ENCODE measurements at places on chromosomes 6 and 20.
A peak's percentile ranks its signal among the peaks of the same experiment; 100 is the strongest.

DNA sequence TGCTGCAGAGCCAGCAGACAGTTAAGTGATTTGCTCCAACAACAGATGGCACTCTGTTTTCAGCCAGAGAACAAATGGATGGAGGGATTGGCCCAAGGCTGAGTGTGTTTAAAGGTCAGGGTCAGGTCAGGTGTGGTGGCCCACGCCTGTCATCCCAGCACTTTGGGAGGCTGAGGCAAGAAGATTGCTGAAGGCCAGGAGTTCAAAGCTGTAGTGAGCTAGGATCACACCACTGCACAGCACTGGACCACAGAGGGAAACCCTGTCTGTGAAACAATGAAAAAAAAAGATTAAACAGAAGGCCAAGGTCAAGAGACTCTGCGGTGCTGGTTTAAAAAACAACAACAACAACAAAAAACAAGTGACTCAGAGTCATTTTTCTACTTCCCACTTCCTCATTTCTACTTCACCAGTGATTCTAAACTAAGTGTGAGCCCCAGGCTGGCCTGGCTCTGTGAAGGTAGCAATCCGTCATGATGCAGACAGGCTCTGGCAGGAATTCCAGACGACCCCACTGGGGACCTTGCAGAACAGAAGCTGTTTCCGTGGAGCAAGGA, 42.5 kb upstream of the ARMC2 start:
- DNase-seq, result no peak

DNA sequence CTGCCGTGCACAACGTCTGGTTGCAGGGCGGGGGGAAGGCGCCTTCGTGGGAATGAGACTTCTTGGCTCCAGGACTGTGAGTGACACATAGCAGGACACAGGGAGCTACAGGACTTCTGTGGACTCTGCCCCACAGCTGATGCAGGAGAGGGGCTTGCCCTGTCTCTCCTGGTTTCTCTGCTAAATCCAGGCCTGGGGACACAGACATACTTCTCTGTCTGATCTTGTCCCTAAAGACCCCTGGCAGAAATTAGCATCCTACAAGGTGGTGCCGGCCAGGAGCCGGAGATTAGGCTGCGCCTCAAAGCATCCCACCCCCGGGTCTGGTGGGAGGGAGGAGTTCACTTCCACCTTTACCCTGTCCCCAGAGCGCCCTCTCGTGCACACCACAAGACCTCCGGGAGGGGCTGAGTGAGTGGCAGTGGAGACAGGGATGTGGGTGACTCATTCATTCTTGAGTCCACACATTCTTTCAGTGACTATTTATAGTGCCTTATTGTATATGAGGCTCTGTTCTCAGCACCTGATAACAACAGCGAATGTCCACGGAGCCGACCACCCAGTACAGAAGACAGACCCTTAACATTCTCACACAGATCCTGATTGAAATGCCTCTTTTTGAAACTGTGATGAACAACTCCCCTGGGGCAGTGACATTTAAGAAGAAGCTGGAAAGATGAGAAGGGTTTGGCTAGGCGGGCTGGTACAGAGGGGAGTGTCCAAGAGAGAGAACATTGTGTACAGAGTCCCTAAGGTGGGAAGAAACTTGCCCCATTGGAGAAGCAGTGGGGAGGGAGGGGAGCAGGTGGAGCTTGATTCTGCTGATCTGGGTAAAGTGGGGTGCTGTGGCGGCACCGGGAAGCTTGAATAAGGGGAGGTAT, 39.0 kb downstream of the GMPR start:
- peak; percentile 66 for DNase-seq

DNA sequence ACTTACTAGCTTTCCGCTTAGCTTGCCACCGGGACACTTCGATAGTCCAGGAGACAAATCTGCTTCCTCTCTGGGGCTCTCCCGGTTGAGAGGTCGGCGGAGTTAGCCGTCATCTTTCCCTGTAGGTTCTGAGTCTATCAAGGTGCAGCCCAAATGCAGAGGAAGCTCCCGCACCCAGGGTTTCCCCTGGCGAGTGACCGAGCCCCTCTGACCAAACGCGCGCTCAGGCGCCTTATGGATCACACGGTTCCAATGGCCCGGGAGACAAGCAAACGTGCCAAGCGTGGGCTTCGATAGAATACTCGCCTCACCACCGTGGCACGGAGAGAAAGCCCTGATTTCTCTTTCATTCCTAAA, 15.8 kb upstream of the FOXC1 start:
- DNase-seq, result peak; percentile 17

DNA sequence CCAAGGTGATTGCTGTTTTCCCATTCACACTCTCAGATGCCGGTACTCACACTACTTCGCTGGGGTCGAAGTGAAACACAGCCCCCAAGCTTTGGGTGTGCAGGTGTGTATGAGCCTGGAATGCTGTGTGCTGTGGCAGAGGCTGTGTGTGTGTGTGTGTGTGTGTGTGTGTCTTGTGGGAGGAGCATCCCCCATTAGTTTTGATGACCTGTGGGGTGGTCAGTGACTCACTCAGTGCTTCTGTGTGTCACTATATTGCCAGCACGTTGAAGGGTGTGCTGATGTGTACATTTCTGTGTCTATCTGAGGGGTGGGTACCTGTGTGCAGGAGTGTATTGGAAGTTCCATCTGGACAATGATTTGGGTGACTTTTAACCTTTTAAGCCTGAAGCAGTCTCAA, 5.0 kb upstream of the SLC12A5 start:
- no peak for DNase-seq

- DNase-seq, result no peak
Measured at GRCh38 chr6:56753811-56754210, 111.1 kb upstream of the DST start.

DNA sequence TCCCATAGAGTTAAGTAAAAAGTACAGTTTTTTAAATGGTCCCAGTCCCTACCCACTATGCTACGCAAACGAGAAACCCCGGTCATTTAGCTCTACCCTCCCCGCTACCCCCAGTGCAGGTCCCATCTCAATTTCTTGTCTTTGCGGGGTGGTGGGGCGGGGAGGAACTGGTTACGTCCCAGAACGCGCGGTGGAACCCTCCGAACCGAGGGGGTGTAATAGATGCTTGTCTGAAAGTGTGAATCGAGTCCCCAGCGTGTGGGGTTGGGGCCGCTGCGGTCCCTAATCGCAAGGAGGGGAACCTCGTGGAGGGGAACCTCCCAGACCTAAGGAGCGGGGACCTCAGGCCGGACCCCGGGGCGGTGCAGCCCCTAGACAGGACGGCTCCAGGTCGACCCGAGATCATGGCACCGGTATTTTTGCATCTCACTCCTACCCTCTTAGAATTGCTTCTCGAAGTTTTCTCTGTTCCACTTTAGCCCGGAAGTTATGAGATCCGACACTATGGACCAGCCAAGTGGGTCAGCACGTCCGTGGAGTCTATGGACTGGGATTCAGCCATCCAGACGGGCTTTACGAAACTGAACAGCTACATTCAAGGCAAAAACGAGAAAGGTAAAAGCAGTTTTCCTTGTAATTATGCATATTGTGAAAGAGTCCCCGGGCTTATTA, 779 bp downstream of the HEBP2 start:
- DNase-seq, result peak; percentile 43

DNA sequence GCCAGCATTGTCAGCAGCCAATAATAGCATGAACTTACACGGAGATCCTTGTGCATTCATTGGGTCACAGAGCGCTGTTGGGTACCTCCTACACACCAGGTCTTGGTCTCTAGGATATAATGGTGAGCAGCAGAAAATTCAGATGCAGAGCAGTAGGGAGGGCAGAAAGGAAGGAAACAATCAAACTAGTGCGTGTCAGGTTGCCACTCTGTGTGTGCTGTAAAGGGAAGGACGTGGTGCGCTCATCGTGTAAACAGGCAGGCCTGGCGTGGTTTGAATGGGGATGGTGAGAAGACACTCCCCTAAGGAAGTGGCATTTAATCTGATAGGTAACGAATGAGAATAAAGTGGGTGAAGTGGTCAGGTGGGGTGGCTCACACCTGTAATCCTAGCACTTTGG, 336.4 kb downstream of the CDH26 start:
- DNase-seq, result no peak

DNA sequence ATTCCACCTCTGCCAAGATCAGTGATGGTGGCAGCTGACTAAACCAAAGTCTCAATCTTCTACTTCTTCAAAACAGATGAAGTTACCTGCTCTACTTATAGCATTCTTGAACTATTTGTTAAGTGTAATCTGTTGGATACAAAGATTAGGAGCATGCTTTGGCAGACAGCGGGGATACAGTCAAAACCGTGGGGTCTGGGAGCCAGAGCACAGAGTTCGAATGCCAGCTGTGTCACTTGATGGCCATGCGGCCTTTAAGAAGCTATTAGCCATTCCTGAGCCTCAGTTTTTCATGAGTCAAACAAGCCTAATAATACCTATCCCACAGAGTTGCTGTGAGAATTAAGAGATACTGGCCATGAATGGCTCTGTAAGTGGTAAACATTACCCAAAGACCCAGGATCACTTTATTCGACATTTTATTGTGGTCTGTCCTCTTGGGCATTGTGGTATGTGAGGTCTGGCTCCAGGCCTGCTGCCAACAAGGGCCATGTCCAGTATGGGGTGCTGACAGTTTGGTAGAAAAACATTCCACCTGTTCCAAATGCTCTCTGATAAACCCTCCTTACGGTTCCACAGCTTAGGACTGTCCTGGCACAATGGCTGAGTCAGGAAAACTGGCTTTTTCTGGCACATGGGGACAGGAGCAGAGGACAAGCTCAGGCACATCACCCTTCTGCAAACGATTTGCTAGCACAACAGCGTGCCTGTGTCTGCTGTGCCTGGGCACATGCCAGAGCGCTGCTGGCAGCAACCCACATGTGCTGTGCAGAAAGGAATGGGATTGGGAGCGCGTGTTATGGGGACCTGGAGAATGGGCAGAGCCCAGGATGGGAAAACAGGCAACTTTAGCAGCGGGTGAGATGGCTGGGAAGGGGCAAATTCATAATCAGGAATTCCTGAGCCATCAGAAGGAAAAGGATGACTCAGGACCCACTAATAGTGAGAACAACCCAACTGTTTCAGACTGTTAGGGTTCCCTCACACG, 15.7 kb upstream of the FAM83C start:
- DNase-seq, result no peak

All from right hindlimb (tissue), 1 donor.